ENCODE measurements at places on chromosomes 7 and 10.
A peak's percentile ranks its signal among the peaks of the same experiment; 100 is the strongest.

- DNase-seq, result no peak
Observed at GRCh38 chr7:18828260-18828993, 289.0 kb downstream of the TWIST1 start.

DNA sequence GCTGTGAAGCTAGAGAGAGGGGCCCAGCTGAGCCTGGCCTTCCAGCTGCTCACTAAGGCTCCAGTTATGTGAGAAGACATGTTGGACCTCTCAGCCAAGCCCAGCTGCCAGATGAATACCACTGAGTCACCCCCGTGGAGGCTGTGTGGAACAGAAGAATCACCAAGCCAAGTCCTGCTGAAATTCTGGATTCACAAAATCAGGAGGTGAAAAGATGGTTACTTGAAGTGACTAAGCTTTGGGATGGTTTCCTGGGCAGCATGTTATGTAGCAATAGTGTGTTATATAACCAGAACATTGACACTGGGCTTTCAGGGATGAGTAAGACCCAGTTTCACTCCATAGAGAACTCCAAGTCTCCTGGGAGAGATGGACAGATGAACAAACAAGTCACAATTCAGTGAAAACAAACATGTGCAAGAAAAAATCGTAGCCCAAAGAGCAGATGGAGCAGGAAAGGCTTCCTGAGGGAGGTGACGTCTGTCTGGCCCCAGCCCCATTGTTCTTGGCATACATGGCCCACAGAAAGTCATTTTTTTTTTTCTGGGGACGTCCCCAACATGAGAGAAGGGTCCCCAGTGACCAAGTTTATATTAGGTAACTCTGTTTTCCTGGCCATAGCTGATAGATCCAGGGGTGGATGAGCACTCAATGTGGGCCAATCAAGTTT is 64.1 kb upstream of the PDZD8 start:
- no peak for DNase-seq

DNA sequence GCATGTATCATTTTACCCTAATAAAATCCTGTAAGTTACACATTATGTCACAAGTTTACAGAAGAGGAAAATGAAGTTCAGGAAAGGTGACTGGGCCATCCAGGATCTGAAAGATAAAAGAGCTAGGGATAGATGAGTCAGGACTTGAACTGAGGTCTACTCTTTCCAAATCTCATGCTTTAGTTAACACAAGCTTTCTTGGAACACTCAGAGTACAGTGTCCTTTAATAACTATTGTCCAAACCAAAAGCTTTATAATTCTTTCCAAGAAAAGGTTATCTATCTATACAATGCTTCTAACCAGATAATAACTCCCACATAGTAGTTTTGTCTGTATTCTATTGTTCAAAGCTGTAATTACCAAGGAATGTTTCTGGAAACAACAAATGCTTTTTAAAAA is 164.6 kb downstream of the LRRN3 start:
- DNase-seq, result no peak

DNA sequence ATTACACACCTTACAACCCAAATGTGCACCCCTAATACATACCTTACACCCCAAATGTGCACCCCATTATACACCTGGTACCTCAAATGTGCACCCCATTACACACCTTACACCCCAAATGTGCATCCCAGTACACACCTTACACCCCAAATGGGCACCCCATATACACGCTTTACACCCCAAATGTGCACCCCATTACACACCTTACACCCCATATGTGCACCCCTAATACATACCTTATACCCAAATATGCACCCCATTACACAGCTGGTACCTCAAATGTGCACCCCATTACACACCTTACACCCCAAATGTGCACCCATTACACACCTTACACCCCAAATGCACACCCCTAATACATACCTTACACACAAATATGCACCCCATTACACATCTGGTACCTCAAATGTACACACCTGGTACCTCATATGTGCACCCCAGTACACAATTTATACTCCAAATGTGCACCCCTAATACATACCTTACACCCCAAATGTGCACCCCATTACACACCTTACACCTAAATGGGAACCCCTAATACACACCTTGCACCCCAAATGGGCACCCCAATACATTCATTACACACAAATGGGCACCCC is 106.3 kb downstream of the KLF6 start:
- DNase-seq, result no peak

DNA sequence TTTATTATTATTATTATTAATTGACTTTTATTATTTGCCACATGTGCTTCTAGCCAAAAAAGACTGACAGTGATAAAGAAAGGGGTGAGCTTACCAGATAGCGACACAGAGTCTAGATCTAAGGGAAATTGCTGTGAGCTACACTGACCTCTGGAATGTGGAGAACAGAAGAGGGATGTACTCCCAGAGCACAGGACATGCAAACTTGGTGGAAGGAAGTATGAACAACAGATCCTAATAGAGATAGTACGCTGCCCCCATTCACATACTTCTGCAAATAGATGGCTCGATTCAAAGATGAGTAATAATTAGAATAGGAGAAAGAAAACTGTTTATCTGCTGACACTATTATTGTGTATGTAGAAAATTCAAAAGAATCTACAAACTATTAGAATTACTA is 109.3 kb upstream of the HPS1 start:
- DNase-seq, result no peak

DNA sequence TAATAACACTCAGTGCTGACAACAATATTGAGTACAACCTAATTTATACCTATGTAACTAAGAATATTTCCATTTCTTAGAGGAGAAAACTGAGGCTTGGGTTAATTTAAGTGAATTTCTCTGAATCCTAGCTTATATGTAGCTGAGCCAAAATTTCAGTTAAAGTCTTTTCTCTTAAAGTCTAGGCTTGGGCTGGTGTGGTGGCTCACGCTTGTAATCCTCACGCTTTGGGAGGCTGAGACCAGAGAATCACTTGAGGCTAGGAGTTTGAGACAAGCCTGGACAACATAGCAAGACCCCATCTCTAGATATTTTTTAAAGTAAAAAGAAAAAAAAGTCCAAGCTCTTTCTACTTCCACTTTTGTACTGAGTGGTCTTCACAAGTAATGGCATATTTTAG is 92.1 kb downstream of the CUL1 start:
- DNase-seq, result no peak

- DNase-seq, result peak; percentile 19
Observed at GRCh38 chr7:30594048-30594539, 584 bp upstream of the GARS1 start.

GRCh38 chr7:137804836-137805235 is 41.9 kb downstream of the DGKI start:
- no peak for DNase-seq

GRCh38 chr10:3748484-3748883 is 36.5 kb downstream of the KLF6 start:
- no peak for DNase-seq

DNA sequence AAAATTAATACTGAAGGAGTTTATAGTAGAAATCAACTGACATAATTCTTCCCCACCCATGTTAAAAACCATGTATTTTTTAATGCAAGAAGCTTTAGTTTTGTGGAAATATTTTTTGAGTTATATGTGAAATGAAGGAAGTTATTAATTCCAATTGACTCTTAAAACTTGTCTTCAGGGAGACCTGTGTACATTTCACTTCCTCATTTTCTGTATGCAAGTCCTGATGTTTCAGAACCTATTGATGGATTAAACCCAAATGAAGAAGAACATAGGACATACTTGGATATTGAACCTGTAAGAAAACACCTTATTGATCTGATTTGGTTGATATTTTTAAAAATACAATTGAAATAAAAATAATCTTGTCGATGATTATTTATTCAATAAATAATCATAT is 33.3 kb downstream of the CD36 start:
- no peak for DNase-seq

DNA sequence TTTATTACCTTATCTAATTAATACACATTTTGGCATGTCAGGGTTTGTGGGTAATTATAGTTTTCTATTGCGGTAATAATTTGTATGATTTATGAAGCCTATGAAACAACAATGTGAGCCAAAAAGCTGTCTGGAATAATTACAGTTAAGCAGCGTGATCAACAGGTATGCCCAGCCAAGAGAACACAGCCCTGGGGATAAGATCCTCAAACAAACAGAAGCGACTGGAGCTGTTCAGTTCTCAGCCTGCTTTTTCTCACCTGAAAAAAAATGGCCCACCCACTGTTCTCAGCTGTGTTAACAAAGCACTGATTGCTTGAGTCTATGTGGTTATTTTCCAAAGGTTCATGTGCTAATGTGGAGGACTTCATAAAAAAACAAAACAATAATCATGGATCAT is 855.8 kb downstream of the GATA3 start:
- DNase-seq, result no peak

DNA sequence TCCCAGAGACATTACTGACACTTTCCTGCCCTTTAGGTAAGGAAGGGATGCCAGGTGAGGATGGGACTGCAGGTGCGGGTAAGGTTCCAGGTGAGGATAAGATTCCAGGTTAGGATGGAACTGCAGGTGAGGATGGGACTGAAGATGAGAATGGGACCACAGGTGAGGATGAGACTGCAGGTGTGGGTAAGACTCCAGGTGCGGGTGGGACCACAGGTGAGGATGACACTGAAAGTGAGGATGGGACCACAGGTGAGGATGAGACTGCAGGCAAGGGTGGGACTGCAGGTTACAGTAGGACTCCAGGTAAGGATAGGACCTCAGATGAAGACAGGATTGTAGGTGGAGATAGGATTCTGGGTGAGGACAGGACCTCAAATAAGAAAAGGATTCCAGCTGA is 322.3 kb downstream of the WDR37 start:
- DNase-seq, result no peak

- no peak for DNase-seq
Observed at GRCh38 chr7:86775203-86775602, 131.5 kb downstream of the GRM3 start.

Measured in HTR-8/SVneo (cell line).